ENCODE measurements at places on chromosomes 12 and 14.

DNA sequence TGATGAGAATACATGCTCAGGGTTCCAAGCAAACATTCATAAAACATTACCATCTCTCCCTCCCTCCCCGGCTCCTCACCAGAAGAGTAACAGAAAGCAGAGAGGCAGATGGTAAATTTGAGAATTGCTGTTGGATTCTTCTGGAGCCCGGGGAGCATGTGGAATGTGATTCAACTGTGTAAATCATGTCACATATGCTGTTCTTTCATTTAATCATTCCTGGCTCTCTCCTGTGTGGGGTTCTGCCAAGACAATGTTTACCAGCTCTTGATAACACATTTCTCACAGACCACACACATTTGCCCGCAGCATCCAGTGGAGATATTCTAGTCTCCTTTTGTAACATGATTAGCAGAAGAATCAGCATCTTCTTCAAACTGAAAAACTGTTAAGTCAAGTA is 23.4 kb upstream of the NR2C1 start:
- DNase-seq, result no peak

- no peak for DNase-seq
These were observed 2.4 kb downstream of the EMP1 start for GRCh38 chr12:13198876-13199275.

DNA sequence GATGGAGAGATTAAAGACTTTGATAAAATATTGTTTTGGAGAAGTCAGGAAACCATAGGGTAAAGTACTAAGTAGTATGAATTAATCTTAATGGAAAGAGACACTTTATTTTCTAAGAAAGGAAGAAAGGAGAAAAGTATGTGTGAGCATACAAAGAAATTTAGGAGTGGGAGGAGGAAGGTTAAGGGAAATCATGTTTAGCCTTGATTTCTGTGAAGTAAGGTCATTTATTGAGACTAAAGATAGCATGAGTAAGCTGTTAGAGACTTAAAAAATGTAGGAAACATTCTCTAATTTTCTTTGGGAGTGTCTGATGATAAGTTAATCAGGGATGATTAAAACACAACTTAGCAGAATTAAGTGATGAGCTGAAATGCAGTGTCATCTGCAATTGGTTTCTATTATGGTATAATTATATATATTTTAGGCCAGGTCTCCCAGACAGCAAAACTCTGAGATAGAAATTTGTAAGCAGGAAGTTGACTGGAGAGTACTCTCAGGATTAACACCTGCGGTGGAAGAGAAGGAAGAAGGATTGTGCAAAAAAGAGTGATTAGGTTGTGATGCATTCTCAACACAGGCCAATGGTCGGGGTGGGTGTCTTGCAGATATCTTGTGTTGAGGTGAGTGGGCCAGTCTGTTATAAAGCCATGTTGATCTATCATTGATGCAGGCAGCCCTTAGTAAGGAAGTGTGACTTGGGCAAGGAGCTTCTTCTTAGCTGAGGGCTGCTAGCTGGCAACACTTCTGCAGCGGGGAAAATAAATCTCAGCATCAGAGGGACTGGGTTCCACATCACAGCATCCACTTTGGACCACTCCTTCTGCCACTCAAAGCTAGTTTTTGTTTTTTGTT is 256.2 kb downstream of the AEBP2 start:
- DNase-seq, result no peak

- DNase-seq, result peak; percentile 62
These were observed 1.7 kb downstream of the SINHCAF start for GRCh38 chr12:31324116-31324844.

- DNase-seq, result peak; percentile 31
These were observed 199.7 kb downstream of the ANO2 start for GRCh38 chr12:5745251-5745888.

DNA sequence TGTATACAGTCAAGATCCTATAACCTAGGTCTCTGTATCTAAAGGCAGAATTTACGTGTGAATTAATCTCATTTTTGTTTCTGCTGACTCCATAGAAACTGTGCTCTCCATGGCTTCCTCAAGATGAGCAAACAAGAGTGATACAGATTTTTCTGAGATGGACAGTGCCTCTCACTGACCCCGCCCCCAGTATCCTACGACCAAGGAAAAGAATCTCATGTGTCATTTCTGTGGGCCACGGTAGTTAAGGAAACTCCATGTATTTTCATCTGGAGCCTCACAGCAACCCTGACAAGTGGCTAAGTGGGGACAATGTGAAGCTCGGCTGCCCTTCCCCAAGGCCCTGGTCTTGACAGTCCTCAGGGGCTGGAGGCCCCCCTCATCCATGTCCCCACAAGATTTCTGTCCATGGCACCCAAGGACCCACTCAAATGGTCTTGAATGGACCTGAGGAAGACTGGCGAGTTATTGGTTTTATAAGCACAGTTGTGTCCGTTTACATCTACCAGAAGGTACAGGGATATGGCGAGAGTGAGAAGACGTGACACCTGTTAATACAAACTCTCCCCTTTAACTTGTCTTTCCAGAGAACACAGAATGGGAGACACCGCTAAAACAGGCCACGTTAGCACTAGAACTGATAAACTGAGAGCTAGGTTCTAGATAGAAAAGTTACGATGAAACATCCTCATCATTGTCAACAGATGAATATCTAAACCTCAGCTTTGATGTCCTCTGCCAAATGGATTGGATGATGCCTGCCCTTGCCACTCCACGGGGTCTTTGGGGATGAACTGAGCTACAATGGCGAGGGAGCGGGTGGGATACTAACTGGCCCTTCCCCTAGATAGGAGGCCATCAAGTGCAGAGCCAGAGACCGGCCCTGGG is 108.4 kb upstream of the EGLN3 start:
- DNase-seq, result no peak

DNA sequence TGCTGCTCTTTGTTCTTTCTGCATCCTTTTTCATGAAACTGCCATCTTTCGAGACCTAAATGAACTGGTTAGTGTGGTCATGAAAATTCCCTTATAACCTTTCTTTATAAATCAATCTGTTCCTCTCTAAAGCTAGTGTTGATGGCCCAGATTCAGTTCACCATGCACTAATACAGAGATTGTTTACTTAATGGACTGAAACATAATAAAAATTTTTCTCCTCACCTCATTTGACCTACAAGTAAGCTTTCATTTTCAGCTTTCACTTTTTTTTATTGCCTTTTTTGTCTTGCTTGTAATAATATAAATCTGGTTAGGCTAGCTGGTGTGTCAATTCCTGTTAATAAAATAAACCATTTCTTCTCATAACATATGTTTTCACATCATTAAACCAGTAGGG is 183.8 kb downstream of the CCDC59 start:
- no peak for DNase-seq

DNA sequence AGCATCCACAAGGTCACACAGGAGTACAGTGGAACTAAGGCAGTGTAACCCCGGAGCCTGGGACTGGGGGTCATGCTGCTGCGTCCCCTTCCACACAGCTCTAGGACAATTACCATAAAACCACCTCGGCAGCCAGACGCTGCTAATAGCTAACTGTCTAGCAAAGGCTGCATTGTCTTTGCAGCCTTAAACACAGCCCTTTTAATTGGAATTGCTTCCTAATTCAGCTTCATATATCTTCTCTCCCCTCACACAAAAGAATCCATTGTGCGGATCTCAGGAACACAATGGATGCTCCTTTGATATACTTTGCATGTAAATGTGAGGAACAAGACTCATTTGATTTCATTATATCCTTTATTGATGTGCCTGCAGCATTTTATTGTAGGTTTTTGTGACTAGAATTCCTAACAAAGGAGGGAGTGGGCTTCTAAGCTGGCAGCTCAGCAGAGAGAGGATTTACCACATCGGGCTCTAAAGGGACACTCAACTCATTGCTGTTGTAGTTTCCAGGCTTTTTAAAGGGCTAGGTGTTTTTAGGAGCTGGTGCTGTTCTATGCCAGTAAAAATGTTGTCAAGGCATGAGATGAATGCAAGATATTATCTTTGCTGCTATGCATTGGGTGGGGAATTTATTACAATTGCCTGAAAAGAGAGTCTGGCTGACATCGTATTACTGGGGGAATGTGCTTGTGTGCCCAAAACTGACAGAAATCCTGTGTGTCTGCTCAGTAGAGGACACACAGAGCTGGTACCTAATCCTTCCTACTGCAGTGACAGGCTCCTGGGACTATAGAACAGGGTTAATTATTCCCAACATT is 30.4 kb upstream of the DACT1 start:
- no peak for DNase-seq

DNA sequence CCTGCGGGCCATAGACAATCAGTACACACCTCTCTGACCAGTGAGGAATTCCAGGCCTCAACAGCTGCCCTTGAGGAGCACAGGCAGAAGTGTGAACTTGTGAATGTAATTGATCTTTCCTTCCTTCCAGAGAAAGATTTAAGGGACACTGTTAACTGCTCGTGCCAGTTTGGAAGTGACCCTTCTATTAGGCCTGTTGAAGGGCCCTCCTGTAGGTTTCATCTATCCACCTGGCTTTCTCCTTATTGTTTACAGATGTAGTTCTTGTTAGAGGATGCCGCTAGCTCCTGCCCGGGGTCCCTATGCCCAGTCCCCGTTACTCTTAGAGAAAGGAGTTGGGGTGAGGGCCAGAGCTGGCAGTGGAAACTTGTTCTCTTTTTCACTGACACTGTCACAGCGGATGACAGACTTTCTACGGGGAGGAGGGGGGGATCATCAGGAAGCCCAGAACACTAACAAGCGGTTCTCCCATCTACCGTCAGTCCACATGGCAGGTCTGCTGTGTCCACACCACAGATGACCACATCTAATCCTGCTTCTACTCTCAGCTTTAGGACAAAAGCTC is 42.6 kb downstream of the SH2B3 start:
- DNase-seq, result no peak

- DNase-seq, result no peak
These were observed 47.4 kb downstream of the NIN start for GRCh38 chr14:50783563-50783962.

GRCh38 chr14:104113631-104114420 is 24.6 kb upstream of the KIF26A start:
- DNase-seq, result no peak

DNA sequence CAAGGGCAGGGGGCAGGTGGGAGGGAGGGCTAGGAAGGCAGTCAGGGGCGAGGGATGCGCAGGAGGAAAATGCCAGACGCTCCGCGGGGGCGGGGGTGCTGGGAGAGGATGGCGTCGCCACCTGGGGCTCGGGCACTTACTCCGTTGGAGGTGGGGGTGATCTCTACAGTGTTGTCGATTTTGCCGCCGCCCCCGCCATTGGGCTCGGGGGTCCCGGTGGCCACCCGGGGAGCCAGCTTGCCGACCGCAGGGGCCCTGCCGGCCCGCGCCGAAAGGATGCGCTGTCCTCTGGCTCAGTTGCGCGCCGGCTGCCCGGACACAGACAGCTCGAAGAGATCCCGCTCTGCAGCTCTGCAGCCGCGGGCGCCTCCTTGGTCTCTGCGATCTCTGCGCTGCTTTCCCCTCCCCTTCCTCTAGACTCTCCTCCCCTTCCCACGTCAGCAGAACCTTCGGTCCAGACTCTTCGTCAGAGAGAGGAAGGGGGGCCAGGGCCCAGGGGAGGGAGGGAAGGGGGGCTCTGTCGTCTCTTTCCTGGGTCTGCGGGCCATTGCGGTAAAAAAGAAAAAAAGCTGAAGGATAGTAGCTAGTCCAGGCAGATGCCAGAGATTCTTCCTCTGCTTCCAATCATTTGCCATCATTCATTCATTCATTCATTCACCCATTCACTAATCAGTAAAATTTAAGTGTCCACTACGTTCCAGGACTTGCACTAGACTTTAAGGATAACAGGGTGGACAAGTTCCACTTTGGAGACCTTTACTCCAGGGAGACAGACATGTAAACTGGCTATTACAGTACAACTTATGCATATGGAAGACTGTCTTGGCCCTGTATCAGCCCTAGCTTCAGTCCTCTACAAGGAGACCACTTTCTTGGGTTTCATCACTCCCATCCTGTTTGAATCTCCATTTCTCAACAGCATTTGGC is at the start of gene SLC22A17:
TSS of gene SLC22A17 (minus strand) at position 382 of the 927 bp plus-strand sequence.
- DNase-seq, result peak; percentile 53

DNA sequence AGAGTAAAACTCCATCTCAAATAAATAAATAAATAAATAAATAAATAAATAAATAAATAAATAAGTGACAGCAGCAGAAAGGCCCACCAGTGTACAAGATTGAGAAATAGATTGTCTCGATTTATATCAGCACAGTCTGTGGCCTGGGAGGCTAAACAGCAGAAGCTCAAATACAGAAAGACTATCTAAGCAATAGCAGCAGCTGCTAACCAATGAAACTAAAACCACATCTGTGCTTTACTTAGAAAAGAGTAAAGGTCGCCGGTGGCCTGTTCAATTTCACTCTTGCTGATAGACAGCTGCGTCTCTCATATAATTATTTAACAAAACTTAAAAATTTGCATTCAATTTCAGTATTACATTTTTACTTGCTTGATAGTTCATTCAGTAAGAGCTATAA is 325.7 kb downstream of the CEP128 start:
- DNase-seq, result no peak

DNA sequence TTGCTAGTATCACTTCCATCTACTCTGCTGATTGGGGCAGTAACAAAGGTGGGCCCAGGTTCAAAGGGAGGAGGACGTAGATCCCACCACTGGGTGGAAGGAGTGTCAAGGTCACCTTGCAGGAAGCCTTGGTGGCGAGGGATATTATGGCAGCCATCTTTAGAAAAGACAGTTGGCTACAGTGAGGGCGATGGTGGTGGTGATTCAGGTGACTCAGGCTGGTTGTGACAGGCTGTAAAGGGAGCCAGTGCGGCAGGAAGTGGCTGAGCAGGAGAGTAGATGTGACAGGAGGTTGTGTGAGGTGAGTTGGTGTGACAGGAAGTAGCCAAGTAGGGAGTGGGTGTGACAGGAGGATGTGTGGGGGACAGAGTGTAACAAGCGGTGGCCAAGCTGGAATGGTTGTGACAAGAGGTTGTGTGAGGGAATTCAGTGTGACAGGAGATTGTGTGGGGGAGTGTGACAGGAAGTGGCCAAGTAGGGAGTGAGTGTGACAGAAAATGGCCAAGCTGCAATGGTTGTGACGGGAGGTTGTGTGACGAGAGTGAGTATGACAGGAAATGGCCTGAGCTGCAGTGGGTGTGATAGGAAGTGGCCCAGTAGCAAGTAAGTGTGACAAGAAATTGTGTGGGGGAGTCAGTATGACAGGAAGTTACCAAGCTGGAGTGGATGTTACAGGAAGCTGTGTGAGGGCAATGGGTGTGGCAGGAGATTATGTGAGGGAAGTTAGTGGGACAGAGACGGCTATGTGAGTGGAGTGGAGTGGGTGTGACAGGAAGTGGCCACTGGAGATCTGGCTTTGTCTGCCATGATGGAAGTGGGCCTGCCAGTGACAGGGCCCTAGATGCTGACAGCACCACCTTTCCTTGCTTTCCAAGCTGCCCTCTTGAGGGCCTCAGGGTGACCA is 136.5 kb upstream of the MYL2 start:
- peak; percentile 72 for DNase-seq

DNA sequence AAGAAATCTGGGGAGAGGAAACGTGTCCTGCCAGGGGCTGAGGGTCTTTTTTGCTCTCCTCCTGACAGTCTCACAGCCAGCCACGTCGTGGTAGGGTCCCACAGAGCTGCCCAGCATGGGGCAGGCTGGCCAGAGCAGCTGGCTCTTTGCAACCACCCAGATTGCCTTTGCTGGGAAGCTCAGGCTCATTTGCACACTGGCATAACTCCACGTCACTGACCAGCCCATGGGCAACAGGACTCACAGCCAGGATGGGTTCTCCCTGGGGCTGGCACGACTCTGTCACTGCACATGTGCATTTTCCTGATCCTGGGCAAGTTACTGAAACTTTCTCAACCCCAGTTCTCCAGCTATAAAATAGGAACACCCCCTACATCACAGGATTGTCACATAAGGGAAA is 242.2 kb downstream of the DPF3 start:
- no peak for DNase-seq
